ENCODE measurements at places on chromosomes 16 and 17.

DNA sequence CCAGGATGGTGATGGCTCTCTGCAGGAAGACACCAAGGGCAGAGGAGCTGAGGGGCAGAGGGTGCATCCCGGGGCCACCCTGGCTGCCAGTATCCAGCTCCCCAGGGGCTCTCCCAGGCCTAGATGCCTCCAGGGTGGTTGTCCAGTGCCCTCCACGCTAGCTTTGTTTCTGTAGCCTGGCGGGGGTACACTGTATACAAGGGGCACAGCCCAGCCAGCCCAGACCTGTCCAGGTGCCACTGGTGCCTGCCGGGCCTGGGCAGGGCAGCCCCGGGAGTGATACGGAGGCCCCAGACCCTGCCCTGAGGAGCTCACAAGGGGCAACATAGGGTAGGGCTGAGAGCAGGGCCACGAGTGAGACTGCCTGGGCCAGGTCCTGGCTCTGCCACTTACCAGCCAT lies 14.6 kb upstream of the TRPV3 start:
- no peak for DNase-seq

GRCh38 chr16:4886151-4886550 lies 38.9 kb downstream of the UBN1 start:
- no peak for DNase-seq

DNA sequence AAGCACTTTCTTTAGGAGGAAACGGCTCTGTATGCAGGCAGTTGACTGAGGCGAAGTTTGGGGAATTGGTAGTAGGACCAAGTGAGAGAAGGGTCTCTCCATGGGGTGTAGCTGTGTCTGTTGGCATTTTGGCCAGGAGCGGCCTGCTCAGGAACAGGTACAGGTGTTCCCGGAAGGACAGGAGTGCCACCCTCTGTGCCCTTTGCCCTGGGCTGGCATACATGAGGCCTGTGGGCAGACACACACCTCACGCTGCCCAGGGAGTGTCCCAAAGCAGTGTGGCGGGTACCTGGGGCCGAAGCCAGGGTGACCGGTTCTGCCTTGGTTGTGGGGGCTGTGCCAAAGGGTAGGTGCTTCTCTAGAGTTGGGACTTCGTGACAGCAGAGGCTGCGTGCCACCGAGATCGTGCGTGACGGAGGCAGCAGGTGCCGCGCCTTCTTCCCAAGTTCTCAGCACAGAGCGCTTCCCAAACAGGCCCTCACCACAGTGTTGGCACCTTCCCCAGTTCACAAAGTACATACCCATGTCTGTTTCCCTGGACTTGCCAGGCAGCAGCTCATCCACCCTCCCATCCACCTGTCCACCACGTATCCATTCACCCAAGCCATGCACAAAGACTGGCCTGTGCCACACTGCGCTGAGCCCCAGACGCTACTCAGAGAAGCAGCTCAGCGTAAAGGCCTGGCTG lies 19.9 kb upstream of the TCF25 start:
- DNase-seq, result no peak

GRCh38 chr16:1645914-1646525 lies 32.1 kb upstream of the JPT2 start:
- no peak for DNase-seq

- DNase-seq, result no peak
Measured at GRCh38 chr17:67606896-67607604, 110.7 kb upstream of the NOL11 start.

DNA sequence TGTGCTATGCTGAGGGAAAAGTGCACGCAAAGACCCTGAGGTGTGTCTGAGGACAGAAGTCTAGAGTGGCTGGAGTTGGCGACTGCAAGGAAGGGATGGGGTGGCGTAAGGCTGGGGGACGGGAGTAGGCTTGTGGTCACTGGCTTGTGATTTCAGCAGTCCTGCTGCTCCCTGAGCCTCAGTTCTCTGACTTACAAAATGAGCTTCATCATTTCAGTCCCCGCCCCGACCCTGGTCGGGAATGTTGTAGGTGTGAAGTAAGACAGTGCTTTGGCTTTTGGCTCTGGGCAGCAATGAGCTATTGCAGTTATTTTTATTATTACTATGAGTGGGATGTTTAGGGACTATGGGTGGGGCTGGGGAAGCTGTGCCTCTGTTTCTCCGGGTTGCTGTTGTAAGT lies 8.6 kb downstream of the ADGRG1 start:
- no peak for DNase-seq

DNA sequence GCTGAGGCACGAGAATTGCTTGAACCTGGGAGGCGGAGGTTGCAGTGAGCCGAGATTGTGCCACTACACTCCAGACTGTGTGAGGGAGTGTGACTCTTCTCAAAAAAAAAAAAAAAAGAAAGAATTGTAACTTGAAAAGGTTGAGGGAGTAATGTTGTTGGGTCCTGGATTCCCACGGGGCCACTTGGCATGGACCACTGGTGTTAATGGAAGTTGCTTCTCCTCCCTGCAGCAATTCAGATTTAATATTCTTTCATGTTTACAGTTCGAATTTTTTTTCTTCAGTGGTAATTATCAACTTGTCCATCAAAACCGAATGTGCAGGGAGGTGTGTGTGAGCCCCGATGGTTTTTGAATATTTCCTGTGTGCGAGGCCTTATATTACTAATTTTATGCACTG lies 7.2 kb downstream of the EPN2 start:
- DNase-seq, result no peak

GRCh38 chr17:50482110-50482509 lies 3.5 kb downstream of the RSAD1 start:
- no peak for DNase-seq

DNA sequence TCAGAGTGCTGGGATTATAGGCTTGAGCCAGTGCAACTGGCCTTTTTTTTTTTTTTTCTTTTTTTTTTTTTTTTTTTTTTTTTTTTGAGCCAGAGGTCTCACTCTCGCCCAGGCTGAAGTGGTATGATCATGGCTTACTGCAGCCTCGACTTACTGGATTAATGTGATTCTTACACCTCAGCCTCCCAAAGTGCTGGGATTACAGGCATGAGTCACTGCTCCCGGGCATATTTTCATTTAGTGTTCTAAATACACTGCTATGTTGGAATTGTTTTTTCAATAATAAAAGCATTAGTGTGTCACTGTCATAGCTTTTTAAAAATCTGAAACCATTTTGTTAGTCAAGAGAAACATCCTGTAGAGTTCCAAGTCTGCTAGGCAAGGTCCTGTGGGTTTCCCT lies 40.3 kb downstream of the NDE1 start:
- no peak for DNase-seq

DNA sequence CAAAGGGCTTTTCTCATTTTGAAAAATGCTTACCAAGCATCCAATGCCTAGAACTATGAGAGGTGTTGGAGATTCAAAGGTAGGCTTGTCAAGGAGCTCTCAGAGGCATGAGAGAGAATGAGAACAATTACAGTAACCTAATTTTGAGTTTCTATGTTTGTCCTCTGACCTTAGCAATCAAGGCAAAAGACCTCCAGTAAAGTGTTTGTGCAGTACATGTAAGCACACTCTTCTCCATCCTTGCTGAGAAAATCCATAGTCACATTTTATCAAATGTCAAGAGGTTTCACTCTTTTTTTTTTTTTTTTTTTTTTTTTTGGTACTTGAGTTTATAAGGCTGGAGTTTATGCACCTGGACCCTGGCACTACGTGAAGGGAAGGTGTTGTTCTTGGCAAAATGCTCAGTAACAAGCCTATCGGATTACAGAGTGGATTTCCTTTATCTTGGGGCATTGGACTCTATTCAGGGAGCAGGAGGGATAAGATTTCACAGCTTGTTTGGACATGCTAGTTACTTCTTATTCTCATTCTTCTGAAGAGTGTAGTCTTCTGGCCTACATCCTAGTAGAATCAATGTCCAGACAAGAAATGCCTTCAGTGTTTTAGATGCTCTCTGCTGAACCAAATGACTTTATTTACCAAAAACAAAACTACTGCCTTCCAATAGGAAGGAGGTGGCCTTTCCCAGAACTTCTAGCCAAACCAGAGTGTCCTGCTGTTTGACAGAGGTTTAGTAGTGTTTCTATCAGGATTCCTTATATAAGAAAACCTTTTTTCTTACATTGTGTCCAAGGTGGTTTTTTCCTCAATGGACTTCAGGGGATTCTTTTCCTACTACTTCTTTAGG lies 21.9 kb downstream of the KCNJ2 start:
- DNase-seq, result no peak

- DNase-seq, result no peak
Measured at GRCh38 chr16:56672761-56673536, 3.3 kb downstream of the MT1H start.

GRCh38 chr16:48047720-48048119 lies 108.1 kb downstream of the ABCC12 start:
- DNase-seq, result no peak

DNA sequence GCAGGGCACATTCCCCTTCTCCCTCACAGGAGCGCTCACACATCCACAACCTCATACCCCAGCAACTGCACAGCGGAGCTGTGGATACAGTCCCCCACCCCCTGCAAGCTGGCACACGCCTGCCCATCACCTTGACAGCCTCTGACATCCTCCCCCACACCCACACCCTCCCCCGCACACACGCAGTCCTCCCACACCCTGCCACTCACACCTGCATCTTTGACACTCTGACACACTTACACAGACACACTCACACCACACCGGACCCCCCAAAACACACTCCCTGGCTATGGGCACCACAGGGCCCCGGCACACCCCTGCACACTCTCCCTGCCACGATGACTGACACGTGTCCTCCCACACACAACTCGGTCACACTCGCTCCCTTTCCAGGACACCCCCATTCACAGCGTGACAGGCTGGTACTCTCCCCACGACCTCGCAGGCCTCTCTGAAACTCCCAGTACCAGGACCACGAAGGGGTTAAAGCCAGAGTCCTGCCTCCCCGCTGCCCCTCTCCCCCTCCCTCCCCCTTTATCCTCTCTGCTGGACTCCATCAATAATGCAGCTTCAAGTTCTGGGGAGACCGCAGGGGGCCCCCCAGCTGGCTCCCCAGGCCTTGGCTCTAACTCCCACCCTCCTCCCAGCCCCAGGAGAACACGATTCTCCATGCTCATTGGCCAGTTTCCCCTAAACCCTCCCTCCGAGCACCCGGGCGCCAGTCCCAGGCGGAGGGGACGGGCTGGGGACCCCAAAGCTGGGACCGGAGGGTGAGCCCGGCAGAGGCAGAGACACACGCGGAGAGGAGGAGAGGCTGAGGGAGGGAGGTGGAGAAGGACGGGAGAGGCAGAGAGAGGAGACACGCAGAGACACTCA lies at the start of gene PPP1R1B:
Gene PPP1R1B (plus strand): TSS at position 782 of the 876 bp plus-strand sequence. CDS start 441 bp downstream, outside the sequence.
- no peak for DNase-seq

DNA sequence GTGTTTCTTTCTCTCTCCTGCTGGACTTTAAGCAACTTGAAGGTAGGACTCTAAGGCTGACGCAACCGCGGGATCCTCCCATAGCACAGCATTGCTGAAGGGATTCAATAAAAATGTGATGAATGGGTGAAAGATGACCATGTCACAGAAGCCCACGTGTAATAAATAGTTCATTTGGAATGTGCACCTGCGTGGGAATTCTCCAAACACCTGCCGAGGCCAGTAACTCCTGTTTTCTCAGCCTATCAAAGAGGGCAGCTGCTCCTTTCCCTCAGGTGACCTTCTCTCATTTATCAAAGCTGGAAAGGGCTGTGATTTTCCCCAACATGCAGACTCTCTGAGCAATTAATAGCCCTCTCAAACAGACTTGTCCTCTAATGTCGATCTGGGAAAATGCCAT lies 235.7 kb downstream of the STX8 start:
- DNase-seq, result no peak

GRCh38 chr17:67322042-67322787 lies 44.2 kb downstream of the PSMD12 start:
- no peak for DNase-seq

GRCh38 chr16:239948-240277 lies 5.3 kb downstream of the FAM234A start:
- DNase-seq, result no peak

GRCh38 chr16:30761427-30761927 lies 385 bp downstream of the CFAP119 start:
- no peak for DNase-seq

GRCh38 chr17:393806-394717 lies 41.5 kb upstream of the RPH3AL start:
- no peak for DNase-seq

- no peak for DNase-seq
Measured at GRCh38 chr16:78705694-78706093, 606.2 kb downstream of the WWOX start.

DNA sequence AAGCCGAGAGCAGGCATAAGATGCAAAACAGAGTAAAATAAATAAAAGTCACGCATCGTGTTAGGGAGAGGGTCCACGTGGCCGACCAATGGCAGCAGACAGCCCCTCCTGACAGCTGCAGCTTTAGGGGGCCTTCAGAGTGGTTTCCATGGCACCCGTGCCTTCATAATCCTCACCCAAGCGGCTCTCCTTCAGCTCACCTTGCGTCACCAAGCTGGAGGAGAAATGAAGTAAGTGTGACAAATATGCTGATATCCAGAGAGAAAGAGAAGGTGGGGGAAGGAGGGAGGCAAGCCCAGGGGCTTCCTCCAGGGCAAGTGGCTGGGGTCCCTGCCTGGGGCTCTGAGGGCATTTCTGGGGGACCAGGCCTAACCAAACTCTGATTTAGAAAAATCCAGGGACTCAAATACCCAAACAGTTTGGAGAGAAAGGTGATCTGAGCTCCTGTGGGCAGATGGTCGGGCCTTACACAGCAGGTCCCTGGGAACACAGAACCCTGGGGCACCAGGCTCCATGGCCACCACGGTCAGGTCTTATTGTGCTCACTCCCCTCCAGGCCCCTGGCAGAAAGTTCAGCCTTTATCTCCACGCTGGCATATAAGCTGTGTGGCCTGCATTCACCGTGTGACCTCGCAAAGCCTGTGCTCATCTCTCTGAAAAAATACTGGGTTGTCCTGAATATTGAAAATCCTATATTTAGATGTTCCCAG lies 80.7 kb upstream of the TNRC6C start:
- no peak for DNase-seq

GRCh38 chr16:9489835-9490467 lies 398.5 kb downstream of the HAPSTR1 start:
- DNase-seq, result no peak

DNA sequence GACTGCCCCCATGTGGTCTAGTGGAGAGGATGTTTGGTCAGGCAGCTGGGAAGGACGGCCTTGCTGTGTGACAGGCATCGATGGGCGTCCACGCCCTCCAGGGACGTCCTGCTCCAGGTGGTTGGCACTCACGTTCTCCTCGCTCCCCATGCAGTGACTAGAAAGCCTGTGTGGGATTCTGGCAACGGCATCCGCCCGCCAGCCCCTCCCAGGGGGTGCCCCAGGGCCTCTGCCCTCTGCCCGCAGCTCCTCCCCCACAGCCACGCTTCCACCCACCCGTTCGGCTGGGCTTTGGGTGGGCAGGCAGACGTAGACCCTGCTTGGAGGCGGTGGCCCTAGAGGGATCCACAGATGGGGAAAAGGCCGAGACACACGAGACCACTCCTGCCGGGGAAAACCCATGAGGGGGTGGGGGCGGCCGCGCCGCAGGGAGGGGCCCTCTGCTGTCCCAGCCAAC lies 4.7 kb upstream of the IL17C start:
- peak; percentile 28 for DNase-seq

Measured in stimulated activated CD4-positive, alpha-beta T cell treated with anti-CD3 and anti-CD28 coated beads, TNF-alpha, amount 100 ng/mL, for 48 hours (primary cell).